ENCODE measurements at places on chromosomes 7 and 10. TPM values are rescaled to one million over a fixed set of nuclear protein-coding genes. Genes with fewer than 3 reads are reported as not detected.
A peak's percentile ranks its signal among the peaks of the same experiment; 100 is the strongest.

DNA sequence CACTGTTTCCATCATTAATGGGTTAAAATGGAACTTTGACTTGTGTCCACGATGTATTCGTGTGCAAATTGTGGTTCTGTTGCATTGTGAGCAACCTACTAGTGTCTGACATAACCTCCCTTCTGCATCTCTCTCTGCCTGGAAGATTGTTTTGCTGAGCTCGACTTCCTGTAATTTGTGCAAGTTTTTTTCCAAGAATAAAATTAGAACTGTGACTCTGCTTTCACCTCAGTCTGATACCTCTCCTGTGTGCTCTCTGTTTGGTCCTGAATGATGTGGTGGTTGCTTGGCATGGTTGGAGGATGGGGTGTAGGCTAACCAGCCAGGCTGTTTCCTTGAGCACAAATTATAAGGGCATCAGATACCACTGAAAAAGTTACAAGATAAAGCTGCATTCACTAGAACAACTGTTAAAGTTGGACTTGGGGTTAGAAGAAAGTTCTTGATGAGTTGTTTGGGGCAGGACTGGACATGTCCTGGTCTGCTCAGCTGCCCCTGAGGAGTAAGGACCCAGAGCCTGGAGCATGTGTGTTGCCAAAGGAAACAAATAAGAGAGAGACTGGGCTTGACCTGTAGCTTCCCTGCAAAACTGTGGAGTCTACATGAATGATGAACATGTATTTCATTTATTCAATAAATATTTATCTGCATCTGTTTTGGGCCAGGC is 1.9 kb upstream of the VOPP1 start:
- no peak for DNase-seq
- peak overlapping the region; percentile 19 for H3K4me3 ChIP-seq
- peaks cover 30% of the 10 kb centered on the region for H3K4me1 ChIP-seq
- H3K36me3 ChIP-seq: no peaks in the 10 kb centered on the region

- DNase-seq: no peak
- peak overlapping the region; percentile 64 for H3K27ac ChIP-seq
- H3K27me3 ChIP-seq: no peaks in the 10 kb centered on the region
- H3K4me3 ChIP-seq: no peak overlapping the region
- H3K36me3 ChIP-seq: no peaks in the 10 kb centered on the region
Measured at GRCh38 chr7:77887567-77887966, 89.0 kb downstream of the PHTF2 start.

- H3K27me3 ChIP-seq: no peaks in the 10 kb centered on the region
- no peaks in the 10 kb centered on the region for H3K4me1 ChIP-seq
- no peak overlapping the region for H3K4me3 ChIP-seq
- no peaks in the 10 kb centered on the region for H3K36me3 ChIP-seq
Measured at GRCh38 chr7:81234896-81235295, 316.0 kb upstream of the SEMA3C start.

GRCh38 chr10:98949306-98949705 is 286.3 kb downstream of the HPSE2 start:
- H3K36me3 ChIP-seq: no peaks in the 10 kb centered on the region
- H3K27me3 ChIP-seq: no peaks in the 10 kb centered on the region
- no peak for DNase-seq
- H3K27ac ChIP-seq: no peak overlapping the region
- no peak overlapping the region for H3K4me3 ChIP-seq
- no peaks in the 10 kb centered on the region for H3K4me1 ChIP-seq

DNA sequence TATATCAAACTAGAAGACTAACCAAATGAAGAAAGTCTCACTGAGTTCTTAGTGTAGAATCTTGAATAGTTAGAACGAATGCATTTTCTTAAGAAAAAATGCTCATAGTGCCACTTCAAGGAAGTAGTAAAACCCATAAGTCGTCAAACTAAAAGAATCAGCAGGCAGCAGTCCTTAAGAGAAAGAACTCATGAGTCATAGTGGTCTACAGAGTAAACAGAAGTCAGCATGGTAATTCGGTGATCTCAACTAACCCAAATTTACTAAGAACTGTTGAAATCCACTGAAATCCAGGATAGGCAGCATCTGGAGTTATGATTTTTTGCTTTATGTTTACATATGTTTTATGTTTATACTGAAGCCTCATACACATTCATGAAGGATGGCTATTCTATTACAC is 256.2 kb downstream of the LHFPL3 start:
- H3K4me3 ChIP-seq: no peak overlapping the region
- H3K36me3 ChIP-seq: no peaks in the 10 kb centered on the region
- H3K27me3 ChIP-seq: no peaks in the 10 kb centered on the region
- H3K27ac ChIP-seq: no peak overlapping the region
- no peak for DNase-seq
- H3K4me1 ChIP-seq: no peaks in the 10 kb centered on the region

DNA sequence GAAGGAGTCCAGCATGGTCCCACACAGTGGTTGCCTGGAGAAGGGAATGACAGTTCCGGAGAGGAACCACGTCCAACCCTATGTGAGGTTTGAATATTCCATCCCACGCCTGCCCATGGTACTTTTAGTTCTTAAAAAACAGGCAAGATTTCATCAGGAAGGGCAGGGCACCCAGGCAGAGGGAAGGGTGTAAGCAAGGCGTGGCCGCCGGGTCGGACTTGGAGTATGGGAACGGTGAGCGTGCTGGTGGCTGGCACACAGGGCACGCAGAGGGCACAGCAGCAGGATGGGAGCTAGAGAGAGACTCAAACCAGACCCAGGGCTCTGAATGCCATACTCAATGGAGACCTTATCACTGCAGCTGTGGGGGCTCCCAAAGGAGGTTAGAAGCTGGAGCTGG is 34.3 kb downstream of the FAM53B start:
- no peak overlapping the region for H3K4me3 ChIP-seq
- H3K27ac ChIP-seq: peak overlapping the region; percentile 96
- peaks cover 71% of the 10 kb centered on the region for H3K4me1 ChIP-seq

DNA sequence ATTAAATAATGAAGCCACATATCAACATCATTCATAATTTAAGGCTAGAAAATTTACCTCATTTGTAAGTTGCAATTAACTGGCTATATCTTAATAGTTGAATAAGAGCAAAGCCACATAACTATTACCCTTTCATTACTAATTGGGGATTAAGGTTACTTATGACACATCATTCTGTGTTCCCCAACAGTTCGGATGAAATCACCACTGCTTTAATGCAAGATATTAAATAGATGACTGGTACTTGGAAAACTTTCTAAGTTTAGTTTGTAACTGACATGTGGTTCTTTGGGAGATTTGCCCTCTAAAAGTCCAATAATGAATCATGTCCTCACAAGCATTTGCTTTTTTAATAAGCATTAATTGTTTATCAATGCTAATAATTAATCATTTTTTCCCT is 109.1 kb downstream of the MTERF1 start:
- no peaks in the 10 kb centered on the region for H3K36me3 ChIP-seq
- no peaks in the 10 kb centered on the region for H3K27me3 ChIP-seq
- no peak overlapping the region for H3K27ac ChIP-seq

DNA sequence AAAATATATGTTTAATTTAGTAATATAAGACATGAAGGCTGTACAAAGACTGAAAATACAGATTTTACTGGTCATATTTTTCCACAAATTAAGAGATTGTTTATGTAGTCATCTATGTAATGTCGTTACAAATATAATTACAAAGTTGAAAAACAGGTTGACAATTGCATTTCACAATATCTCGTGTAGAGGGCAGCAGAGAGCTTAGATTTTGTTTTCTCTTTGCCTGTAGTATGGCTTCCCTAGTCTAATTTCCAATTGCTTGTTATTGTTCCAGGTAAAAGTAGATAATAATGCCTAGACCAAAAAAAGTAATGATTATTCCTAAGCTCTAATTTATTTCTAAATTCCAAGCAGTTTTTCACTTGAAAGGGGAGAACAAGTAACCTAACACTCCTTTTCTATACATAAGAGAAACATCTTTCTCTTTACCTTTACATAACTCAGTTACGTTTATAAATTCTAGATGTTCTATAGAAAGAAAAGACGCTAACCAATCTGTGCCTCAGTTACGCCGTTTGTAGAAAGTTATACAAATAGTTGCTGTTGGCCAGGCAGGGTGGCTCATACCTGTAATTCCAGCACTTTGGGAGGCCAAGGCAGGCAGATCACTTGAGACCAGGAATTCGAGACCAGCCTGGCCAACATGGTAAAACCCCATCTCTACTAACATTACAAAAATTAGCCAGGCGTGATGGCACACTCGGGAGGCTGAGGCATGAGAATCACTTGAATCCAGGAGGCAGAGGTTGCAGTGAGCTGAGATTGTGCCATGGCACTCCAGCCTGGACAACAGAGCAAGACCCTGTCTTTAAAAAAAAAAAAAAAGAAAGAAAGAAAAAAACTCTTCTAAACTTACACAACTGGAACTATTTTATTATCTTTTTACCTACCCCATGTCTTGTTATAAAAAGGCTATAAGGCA is 30.0 kb downstream of the NET1 start:
- no peaks in the 10 kb centered on the region for H3K27me3 ChIP-seq
- H3K27ac ChIP-seq: no peak overlapping the region
- peaks cover 14% of the 10 kb centered on the region for H3K4me1 ChIP-seq
- no peak overlapping the region for H3K4me3 ChIP-seq
- no peak for DNase-seq
- H3K36me3 ChIP-seq: no peaks in the 10 kb centered on the region

- DNase-seq: no peak
- no peaks in the 10 kb centered on the region for H3K36me3 ChIP-seq
- no peak overlapping the region for H3K4me3 ChIP-seq
- H3K27me3 ChIP-seq: peaks cover 4% of the 10 kb centered on the region
Measured at GRCh38 chr7:26071622-26072456, 80.2 kb upstream of the NFE2L3 start.

GRCh38 chr7:33334349-33334748 is 205.0 kb downstream of the BBS9 start:
- no peak for DNase-seq
- H3K27ac ChIP-seq: no peak overlapping the region
- no peaks in the 10 kb centered on the region for H3K4me1 ChIP-seq
- no peak overlapping the region for H3K4me3 ChIP-seq

DNA sequence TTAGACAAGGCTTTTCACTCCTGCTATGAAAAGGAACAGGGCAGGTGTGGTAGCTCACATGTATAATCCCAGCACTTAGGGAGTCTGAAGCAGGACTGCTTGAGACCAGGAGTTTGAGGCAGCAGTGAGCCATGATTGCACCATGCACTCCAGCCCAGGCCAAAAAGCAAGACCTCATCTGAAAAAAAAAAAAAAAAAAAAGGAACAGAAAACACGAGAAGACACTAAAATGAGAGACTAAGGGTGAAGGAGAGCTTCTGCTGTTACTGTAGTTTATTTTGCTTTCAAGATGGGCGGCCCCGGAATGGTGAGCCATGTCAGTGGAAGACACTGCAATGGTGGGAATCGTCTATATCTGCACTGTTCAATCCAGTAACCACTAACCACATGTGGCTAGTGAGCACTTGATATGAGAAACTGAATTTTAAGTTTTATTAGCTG is 9.9 kb downstream of the PIP4K2A start:
- no peak for DNase-seq
- H3K36me3 ChIP-seq: no peaks in the 10 kb centered on the region
- H3K4me3 ChIP-seq: no peak overlapping the region
- no peak overlapping the region for H3K27ac ChIP-seq

- peak overlapping the region; percentile 64 for H3K27ac ChIP-seq
- no peak overlapping the region for H3K4me3 ChIP-seq
- H3K4me1 ChIP-seq: peaks cover 3% of the 10 kb centered on the region
- no peak for DNase-seq
- H3K27me3 ChIP-seq: peaks cover 35% of the 10 kb centered on the region
- no peaks in the 10 kb centered on the region for H3K36me3 ChIP-seq
Measured at GRCh38 chr7:100830396-100830795, 3.1 kb upstream of the EPHB4 start.

DNA sequence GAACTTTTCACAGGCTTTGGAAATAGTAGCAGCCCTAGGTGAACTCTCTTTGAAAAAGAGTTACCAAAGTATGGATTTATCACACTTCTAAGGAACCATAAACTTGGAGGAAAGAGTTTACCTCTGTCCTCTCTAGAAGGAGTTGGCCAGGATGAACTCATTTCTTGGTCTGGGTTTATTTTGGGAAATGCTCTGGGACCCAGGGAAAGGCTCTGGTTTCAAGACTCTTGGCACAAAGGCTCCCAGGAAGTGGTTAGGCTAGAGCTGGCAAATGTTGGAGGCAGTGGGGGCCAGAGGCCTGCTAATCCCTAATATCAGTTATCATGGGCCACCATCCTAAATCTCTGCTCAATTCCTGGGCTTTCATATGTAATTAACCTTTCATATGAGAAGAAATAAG is 36.3 kb upstream of the CDK6 start:
- DNase-seq: no peak
- H3K27me3 ChIP-seq: no peaks in the 10 kb centered on the region
- no peak overlapping the region for H3K4me3 ChIP-seq
- H3K36me3 ChIP-seq: no peaks in the 10 kb centered on the region

DNA sequence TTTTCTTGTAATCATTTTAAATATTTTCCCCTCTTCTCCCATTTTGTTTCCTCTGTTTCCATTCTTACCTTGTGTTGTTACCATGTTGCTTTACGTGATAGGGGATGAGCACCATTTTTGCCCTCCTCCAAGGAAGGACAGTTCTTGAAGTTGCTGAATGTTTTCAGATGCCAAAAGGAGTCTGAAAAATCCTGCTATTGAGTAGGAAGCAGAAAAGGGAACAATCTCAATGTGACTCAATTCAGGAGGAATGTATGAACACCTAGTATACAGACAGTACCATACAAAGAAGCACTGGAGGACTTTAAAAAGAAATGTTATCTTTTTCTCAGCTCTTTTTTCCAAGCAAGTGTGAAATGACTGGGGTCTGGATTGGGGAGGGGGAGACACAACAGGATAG is 5.1 kb upstream of the NAMPT start:
- H3K27ac ChIP-seq: no peak overlapping the region
- no peaks in the 10 kb centered on the region for H3K4me1 ChIP-seq
- DNase-seq: no peak
- H3K36me3 ChIP-seq: no peaks in the 10 kb centered on the region
- H3K27me3 ChIP-seq: no peaks in the 10 kb centered on the region

Gene GDF2
- total RNA-seq: not detected

Gene TLX1
- total RNA-seq: not detected

Gene TCTN3
- 6.3 TPM for total RNA-seq

Gene GRM3
- not detected for total RNA-seq

Gene CADPS2
- 3.7 TPM for total RNA-seq

Gene STAG3
- total RNA-seq: 5.5 TPM

Gene TSPAN14
- 29.3 TPM for total RNA-seq

Gene CTAGE15
- total RNA-seq: not detected

Gene AKR1C3
- 236 TPM for total RNA-seq
